ENCODE measurements at places on chromosomes 13 and 19. TPM values are rescaled to one million over a fixed set of nuclear protein-coding genes. Genes with fewer than 3 reads are reported as not detected.

DNA sequence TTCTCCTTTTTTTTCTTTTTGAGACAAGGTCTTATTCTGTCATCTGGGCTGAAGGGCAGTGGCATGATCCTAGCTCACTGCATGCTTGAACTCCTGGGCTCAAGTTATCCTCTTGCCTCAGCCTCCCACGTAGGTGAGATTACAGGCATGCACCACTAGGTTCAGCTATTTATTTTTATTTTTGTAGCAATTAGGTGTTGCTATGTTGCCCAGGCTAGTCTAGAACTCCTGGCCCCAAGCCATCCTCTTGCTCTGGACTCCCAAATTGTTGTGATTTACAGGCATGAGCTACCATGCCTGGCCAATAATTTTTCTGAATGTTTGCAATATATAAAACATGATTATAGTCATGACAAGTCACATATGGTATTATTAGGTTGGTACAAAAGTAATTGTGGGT, 161.1 kb upstream of the ATXN8OS start:
- DNase-seq = no peak

DNA sequence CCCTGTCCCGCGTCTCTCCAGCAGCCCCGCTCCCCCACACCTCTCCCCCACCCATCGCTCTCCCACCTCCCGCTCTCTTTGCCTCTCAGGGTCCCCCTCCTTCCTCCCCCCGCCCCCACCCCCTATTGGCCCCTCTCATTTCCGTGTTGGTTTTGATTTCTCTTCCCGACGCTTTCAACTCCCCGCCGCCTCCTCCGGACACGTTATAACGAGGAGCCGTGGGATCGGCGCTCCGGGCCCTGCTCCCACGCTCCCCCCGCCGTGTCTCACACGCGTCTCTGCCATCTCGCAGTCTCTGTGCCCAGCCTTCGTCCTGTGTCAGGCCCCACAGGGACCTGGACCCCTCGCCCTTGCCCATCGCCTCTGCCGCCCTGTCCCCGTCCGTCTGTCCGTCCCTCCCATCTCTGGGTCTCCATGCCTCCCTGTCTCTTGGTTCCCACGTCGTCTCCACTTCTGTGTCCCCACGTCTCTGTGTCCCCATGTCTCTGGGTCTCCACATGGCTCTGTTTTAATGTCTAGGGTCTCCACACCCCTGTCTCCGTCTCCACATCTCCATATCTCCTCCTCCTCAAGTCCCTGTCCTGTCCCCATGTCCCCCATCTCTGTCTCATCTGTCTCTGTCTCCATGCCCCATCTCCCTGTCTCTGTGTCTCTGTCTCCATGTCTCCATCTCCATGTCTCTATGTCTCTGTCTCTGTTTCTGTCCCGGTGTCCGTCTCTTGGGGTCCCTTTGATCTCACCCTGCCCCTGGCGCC, 13.1 kb downstream of the ERFL start:
- no peak for DNase-seq

- DNase-seq = no peak
Measured at GRCh38 chr19:28549680-28550277, 663.2 kb downstream of the UQCRFS1 start.

ZNF850 gene
- 27.8 TPM for total RNA-seq

SHISA7 gene
- not detected for total RNA-seq

DNA sequence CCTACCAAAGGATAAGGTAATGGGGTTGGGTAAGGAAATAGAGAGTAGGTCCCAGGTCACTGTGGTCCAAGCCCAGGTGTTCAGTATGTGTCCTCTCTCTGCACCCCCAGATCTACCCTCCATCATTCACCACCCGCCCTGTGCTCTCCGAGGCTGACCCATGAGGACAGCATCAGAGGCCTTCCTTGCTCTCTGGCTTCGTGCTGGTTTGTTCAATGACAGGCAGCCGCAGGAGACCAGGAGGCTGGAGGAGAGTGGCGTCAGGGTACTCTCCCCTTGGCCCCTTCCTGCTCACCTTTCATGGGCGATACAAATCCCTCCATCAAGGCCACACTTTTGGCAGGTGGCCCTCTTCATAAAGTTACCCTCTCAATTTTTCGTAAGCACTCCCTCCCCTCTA, 1.7 kb downstream of the TUBA3C start:
- DNase-seq = no peak

All from cardiac muscle cell (in vitro differentiated cells and primary cell).